ENCODE measurements at places on chromosomes 4 and X.

DNA sequence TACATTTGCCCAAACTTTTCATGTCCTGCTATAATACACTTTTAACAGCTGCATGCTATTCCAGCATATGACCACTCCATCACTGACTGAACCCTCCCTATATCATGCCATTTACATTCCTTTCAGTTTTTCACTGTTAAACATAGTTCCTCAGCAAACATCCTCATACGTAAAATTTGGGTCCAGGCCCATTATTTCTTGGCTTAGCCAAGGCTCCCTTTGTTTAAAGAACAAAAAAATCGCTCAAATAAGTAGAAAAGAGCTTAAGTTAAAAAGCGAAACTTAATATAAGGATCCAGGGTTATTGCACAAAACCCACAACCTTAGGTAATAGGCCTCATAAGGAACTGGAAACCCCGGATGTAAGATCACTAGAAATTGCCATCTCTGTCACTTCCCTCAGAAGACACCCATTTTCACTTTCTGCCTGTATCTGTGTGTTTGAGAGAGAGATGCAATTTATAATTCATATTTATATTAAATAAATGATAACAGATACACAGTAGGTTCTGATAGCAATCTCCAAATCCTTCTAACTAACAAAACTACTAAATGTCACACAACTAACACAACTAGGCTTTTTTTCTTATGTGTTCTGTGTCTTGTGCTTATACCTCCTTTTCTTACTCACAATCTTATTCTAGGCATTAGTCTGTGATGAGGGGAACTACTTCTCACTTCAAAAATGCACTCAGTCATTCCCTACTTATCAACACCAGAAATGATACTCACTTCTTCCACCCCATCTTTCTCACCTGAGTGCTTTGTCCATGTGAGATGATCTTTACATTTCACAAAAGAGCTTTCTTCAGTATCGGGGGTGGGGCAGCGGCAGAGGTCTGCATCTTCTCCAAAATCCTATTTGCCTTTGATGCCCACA is 59.9 kb upstream of the FAM241A start:
- DNase-seq, result no peak

DNA sequence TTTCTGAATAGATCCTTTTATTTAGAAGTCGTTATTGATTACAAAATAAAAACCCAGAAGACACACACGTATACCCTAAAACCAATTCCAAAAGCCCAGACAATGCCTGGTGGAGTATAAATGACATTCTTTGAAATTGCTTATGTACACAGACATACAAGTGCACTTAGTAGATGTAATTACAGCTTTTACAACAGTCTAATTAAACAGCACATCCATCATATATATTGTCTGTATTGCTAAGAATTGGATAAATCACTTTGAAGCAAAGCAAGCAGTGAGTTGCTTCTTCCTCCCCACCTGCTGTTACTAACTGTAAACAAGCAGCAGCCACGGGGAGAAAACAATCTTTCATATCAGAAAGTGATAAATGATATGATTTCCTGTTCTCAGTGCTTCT is 645.7 kb downstream of the TLL1 start:
- no peak for DNase-seq

DNA sequence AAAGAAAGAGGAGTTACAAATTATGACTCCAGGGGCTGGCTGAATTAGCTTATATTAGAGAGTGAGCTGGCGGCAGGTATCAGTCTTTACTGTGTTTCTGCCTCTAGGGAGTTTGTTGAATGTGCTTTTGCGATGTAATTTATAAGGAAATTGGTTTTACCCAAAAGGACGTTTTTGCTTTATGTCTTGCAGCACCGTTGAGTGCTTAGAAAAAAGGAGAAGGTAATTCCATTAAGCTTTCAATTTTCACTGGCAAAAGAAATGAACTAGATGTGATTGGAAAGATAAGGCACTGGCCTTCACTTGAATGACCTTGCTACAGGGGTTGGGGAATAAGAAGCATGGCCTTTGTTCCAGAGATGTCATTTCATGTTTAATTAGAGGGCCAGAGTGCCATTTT is 74.9 kb upstream of the CBR4 start:
- no peak for DNase-seq

DNA sequence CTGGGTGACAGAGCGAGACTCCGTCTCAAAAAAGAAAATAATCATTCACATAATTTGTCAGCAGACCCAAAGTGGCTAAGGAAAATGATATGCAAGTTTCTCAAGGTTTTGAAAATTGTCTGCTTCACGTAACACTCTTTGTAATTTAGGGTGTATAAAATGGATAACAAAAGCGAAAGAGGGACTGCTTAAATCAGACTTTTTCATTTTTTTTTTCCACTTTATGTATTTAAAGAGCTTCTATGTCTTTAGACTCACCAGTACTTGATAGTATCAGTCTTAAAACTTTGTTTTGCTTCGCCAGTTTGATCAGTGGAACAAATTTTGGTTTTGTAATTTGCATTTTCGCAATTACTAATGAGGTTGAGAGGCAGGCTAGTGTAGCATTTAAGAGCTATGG is 34.6 kb downstream of the USP9X start:
- no peak for DNase-seq

GRCh38 chr4:88202443-88202842 is 44.0 kb upstream of the ABCG2 start:
- no peak for DNase-seq

DNA sequence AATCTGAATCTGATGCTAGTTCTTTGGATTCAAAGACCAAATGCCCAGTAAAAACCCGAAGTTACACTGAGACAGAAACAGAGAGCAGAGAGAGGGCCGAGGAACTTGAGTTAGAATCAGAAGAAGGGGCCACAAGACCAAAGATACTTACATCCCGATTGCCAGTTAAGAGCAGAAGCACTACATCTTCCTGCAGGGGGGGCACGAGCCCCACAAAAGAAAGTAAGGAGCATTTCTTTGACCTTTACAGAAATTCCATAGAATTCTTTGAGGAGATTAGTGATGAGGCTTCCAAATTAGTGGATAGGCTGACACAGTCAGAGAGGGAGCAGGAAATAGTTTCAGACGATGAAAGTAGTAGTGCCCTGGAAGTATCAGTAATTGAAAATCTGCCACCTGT is 309.3 kb downstream of the ANK2 start:
- no peak for DNase-seq

GRCh38 chr4:112003231-112003907 is 141.9 kb upstream of the FAM241A start:
- DNase-seq, result no peak

DNA sequence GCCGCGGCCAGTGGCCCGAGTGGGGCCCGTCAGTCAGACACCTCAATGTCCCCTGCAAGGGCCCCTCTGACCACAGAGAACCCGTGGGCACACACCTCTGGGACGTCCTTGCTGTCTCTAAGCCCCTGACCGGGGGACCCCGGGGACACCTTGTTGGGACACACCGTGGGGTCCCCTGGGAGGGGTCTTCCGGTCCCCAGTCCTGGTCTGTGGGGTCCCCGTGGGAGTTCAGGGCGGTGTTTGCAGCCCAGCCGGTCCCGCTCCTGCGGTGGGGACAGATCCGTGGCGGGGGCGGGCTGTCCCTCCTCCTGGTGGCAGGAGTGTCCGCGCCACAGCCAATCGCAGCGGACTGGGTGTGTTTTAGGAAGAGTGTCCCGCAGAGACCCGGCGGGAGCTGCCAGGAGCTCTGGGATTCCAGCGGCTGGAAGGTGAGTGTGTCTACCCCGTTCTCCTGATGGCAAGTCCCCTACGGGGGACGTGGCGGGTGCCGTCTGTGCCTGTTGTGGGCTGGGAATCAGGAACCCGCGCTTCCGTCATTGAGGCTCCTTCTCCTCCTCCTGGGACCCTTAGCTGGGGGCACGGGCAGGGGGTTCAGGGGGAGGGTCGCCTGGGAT is 5.1 kb upstream of the PLCXD1 start:
- DNase-seq, result peak; percentile 85

DNA sequence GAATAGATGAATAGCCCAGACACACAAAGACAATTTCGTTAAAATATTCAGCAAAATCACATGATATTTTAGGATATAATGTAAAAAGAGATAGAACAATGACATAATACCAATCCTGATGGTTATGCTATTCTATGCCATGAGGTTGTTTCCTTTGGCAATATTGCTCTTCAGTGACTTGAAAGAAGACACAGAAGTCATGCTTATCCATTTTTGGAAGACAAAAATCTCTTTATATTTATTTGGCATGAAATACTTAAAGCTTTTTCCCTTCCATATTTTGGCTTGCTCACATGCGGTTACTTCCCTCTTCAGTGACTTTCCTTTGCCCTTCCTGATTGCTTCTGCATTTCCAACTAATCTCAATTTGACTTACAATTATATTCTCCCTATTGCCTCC is 314.8 kb downstream of the IQCM start:
- DNase-seq, result no peak

DNA sequence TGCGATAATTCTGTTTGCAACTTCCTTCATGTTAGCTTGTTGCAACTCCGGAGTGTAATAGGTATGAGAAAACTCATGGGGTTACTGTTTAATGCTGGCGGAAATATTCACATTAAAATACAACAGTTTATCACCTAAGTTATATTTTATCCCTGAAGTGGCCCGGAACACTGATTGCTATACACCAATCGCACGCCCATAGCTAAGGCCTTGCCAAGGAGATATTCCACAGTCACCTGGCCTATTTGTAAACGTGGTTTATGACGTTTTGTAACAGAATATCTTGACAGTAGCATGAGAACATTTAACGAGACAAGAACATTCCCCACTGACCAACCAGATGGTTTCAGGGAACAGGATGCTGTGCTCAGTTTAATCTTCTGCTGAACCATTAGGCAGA is 23.2 kb upstream of the FAM90A26 start:
- DNase-seq, result no peak

GRCh38 chr4:141255016-141255415 is 34.3 kb downstream of the ZNF330 start:
- DNase-seq, result no peak

DNA sequence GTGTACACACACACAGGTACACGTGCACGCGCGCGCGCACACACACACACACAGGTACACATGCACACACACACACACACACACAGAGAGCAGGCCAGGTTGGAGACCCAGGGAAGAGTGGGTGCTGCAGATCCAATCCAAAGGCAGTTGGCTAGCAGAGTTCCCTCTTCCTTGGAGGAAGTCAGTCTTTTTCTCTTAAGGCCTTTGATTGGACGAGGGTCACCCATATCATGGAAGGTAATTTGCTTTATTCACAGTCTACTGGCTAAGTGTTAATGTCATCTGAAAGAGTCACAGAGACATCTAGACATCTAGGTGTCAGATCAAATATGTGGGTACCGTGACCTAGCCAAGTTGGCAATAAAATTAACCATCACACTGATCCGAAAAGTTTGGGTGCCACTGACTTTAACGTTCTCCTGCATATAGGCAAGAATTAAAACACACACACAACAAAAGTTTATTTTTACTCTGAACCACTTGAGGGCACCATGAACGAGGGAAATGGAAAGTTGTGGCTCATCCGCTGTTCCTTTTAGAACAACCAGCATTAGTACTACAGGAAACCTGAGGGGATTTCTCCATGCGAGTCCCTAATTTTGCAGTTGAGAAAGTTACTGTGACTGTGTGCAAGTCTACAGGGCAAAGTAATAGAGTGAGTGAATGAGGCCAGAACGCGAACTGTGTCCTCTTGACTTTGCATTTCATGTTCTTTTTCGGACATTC is 66.0 kb upstream of the STOX2 start:
- no peak for DNase-seq

DNA sequence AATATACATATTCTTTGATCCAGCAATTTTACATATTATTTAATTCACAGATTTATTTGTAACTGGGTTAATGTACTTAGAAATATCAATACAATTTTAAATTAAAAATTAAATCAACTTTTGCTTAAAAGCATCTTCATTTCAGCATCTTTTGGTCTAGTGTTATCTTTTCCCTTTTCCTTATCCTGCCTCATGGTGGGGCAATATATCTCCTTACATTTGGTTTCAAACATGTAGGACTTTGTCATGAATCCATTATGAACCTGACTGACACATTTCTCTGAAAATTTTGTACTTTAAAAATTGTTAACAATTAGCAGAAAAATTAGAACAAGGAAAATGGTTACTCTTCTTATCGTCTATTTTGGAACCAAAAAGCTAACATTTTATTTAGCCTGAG is 42.8 kb upstream of the ANK2 start:
- DNase-seq, result no peak

GRCh38 chrX:47649271-47649670 is 1.1 kb downstream of the ELK1 start:
- no peak for DNase-seq

- no peak for DNase-seq
Measured at GRCh38 chr4:25779021-25779420, 83.8 kb downstream of the SEL1L3 start.

DNA sequence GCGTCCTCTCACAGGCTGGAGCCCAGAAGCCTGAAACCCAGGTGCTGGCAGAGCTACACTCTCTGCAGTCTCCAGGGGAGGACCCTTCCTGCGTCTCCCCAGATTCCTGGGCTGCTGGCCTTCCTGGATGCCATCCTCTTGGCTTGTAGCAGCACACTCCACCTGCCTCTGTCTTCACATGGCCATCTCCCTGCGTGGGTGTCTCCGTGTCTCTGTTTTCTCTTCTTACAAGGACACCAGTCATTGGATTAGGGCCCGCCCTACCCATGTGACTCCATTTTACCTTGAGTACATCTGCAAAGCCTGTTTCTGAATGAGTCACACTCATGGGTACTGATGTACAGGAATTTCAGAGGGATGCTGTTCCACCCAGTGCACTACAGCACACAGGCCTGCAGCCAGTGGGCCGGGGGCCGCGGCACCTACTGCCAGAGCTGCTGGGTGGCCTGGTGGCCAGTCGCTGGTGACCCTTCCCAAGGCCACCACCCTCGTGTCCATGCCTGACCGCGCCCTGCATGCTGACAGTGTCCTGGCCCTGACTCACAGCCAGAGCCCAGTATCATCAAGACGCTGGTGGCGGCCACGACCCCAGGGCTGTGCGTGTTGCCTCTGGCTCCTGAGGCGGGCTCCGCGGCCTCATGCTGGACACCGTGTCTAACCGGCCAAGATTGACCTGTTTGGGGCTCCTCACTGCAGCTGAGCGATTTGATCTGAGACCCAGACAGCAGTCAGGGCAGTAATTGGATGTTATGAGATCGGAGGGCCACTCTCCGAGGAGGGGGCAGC is 63.6 kb upstream of the NKX1-1 start:
- no peak for DNase-seq

DNA sequence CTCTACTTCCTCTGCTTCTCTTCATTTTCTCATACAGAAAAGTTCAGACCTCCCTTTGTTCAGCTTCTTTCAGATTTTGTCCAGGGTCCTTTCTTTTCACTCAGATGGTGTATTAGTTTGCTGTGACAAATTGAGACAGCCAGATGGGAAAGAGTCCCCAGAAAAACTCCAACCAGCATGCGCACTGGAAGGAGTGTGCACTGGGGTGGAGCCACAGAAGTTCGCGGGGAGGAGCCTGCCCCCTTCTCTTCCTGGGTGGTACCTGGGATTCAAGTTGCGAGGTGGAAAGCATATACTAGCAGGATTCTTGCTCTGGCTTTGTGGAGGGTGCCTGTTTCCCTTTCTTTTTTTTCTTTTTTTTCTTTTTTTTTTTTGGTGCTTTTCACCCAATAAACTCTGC is 51.6 kb downstream of the SMIM20 start:
- no peak for DNase-seq

GRCh38 chr4:86594559-86595425 is 677 bp downstream of the PTPN13 start:
- peak; percentile 45 for DNase-seq

All from GM10248 (cell line).